Stimulated activated CD4-positive, alpha-beta T cell treated with anti-CD3 and anti-CD28 coated beads, Interleukin-15, amount 100 ng/mL, for 48 hours (primary cell): ENCODE measurements at places on chromosomes 4 and X.

GRCh38 chrX:70437921-70438665 is 6.5 kb upstream of the DLG3 start:
- DNase-seq: no peak

DNA sequence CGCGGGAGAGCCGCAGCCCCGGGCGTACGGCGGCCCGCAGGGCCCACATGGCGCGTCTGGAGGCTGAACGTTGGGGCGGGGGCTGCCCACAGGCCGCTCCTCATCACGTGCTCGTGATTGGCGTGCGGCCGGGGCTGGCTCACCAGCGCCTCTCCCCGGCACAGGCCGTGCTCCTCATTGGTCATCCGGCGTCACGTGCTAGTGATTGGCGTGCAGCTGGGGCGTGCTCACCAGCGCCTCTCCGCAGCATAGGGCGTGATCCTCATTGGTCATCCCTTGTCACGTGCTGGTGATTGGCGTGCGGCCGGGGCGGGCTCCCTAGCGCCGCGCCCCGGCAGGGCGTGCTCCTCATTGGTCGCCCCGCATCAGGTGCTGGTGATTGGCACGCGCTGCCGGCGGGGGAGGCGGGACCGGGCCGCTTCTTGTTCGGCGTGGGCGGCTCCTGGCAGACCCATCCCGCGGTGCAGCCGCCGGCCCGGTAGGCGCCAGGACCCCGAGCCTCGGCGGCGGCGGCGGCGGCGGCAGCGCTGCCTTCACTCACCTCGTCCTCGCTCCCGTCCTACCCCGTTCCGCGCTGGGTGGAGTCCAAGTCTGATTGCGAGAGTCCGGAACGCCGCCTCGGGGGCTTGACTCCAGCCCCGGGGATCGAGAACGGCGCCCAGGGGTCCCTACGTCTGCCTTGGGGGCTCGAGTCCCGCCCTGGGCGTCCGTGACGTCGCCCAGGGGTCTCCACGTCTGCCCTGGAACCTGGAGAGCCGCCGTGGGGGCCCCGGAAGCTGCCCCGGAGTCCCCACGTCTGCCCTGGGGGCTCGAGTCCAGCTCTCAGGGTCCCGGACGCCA is at the start of gene GTPBP6:
TSS of gene GTPBP6 (minus strand) at position 58 of the 840 bp plus-strand sequence. CDS start at position 49, 9 bp downstream.
- peak; percentile 98 for DNase-seq

DNA sequence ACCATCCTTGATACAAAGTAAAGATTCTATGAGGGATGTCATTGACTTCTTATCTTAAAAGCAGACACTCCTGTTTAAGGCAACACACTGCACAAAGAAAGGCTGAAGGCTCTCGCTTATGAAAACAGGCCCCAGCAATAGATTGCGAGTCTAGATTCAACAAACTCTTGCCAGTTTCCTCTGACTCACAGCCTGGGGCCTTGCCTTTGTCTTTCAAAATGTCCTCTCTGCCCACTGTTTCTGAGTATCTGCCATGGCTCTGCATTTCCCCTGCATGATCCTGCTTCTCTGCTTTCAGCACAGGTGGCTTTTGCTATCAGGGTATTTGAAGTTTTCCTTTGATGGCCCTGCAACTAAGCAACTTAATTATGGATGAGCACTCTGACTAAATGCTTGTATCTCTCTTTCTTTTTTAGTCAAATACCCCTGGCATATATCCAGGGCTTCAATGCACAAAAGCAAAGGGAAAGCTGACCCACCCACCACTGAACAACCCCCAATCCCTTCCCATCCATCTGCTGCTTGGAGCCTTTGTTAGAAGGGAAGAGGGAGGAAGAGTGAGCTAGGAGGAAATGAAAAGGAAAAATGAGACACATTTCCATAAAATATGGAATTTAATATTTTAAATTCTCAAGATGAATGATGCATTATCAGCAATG is 32.2 kb downstream of the NDP start:
- DNase-seq: no peak

- no peak for DNase-seq
These were observed 32.2 kb upstream of the XPNPEP2 start for GRCh38 chrX:129706400-129707072.

DNA sequence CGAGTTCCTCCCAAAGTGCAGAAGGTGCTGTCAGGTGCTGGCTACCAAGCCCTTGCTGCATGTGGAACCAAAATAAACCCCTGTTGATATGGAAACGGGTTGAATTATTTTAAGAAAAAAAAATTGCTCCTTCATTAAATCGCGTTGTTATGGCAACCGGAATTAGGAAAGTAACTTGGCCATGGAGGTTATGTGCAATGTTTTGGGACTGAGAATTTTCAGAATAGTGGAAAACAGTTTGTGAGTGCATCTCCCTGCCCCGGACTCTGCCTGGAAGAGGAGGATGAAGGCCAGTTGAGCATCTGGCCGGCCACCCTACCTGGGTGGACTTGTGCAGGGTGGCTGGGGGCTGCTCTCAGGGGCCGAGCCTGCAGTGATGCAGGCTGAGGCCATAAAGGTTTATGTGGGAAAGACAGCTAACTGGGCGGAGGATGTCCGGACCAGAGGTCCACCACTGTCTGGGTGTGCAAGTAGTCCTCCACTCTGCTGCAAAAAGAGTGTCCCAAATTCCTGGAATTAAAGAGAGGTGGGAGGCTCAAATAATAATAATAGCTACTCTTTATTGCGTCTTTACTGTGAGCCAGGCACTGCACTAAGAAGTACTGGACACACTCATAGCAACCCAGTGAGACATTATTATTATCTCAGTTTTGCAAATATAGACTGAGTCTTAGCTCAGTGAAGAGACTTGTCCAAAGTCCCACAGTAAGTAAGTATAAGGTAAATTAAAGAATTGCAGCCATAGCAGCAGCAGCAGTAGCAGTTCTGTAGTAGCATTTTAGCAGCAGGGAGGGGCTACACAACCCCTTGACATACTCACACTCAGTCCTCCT is 20.6 kb downstream of the RTL5 start:
- DNase-seq: no peak

DNA sequence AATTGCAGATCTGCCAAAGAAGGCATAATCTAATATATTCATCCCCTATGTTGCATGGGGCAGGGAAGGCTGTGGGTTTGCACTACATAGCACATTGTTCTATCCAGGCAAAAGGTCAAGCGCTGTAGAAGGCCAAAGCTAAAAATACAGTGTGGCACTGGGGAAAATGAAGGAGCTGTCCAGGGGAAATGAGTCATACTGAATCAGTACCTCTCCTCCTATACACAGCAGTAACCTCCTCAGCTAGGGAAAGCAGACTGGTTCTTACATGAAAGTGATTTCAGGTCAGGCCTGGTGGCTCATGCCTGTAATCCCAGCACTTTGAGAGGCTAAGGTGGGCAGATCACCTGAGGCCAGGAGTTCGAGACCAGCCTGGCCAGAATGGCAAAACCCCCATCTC is 31.0 kb upstream of the SLC25A4 start:
- DNase-seq: no peak

DNA sequence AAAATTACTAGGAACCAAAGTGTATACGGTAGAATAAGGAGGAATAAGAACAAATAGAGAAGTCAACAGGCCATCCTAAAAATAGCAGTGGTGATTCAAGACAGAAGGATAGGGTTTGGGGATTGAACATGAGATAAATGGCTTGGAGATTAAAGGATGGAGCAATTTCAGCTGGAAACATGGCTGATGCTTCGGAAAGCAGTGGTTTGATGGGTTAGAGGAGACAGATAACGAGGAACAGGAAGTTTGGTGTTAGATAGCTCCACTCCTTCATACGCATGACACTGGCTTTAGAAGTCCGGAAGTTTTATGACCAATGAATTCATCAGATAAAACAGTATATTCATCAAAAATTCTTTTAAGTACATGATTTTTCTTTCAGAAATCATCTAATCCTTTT is 70.8 kb upstream of the GALNTL6 start:
- no peak for DNase-seq

- DNase-seq: no peak
These were observed 20.5 kb upstream of the ENPP6 start for GRCh38 chr4:184238072-184238745.
